ENCODE measurements at places on chromosomes 5 and 9.

DNA sequence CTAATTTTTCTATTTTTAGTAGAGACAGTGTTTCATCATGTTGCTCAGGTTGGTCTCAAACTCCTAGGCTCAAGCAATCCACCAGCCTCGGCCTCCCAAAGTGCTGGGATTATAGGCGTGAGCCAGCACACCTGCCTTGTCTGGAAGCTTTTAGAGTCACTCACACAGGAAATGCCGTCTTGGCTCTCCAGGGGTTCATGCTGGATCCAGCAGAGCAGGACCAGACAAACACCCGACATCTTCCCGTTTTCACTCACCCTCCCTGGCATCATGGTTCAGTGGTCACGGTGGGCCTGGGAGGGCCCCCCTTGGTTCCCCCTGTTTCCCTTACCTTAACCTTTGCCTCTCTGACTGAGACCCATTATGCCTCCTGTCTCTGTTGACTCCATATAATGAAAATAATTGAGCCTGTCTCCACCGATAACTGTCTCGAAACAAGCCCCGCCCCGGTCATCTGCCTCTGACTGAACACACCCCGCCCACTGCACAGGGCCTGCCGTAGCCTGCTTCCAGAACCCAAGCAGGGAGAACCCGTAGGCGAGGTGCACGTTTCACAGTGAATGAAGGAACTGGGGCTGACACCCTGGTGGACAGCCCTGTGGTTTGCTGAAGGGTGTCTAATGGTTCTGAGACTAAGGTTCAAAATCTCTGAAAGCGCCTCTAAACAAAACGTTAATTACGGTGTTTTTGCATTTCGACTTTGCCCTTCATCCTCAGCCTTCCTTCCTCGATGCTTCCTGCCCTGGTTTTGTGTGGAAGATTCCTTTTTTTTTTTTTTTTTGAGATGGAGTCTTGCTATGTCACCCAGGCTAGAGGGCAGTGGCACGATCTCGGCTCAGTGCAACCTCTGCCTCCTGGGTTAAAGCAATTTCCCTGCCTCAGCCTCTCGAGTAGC, 39.7 kb upstream of the SPRY4 start:
- DNase-seq, result no peak

DNA sequence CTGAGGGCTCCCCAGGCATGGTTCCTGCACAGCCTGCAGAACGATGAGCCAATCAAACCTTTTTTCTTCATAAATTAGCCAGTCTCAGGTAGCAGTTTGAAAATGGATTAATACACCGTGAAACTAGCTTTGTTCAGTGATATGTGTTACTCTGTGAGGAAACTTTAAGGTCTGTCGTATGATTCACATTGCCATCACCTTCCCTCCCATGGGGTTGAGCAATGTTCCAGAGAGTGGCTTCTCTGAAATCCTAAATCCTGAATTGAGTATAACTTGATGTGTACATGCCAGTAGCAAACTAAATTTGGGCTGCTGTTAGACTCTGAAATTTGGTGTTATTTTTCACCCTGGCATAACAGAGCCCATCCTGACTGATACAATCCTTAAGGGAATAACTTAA, 866.4 kb upstream of the C9orf72 start:
- DNase-seq, result no peak

- DNase-seq, result no peak
Measured at GRCh38 chr5:128667751-128668150, 129.7 kb upstream of the FBN2 start.

- DNase-seq, result no peak
Measured at GRCh38 chr9:112817860-112818203, 67.3 kb downstream of the SNX30 start.

DNA sequence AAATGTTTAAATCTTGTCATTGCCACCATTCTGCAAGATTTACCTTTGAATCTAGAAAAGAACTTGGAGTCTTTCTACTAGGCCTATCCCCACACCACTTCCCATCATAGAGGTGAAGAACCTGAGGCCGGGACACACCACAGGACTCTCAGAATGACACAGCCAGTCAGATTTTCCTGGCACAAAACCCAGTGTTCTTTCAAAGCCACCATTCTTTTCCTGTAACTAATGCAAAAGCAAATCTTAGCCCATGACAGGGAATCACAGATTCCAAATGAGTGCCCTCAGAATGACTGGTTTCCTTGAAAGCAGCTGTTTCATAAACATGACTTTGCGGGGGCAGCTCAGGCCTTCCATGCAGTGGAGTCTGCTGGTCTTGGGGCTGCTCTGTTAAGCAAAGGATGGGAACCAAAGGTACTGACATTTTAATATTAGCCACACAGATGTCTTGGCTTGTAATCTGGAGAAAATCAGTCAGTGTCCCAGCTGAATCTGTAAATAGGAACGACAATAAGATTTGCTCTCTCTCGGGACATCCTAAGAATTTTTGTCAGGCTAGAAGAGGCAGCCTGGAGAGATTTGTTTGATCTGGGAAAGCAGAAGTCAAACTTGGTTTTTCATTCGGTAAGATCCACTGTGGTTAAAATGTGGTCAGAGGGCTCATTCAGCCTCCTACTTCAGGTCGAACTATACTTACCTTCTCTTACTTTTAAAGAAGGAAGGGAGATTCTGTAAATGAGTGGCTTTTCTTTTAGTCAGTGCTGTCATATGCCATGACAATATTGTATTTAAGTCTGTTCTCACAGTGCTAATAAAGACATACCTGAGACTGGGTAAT, 115.1 kb downstream of the PALM2AKAP2 start:
- DNase-seq, result no peak
